Heart left ventricle (tissue), 16 donors: ENCODE measurements at places on chromosomes 6 and 20. TPM values are rescaled to one million over a fixed set of nuclear protein-coding genes. Genes with fewer than 3 reads are reported as not detected.

- no peak overlapping the region for H3K4me3 ChIP-seq
- no peaks in the 10 kb centered on the region for H3K36me3 ChIP-seq
- H3K4me1 ChIP-seq, result no peaks in the 10 kb centered on the region
- peaks cover 8% of the 10 kb centered on the region for H3K27me3 ChIP-seq
- no peak for DNase-seq
- no peak overlapping the region for H3K27ac ChIP-seq
Observed at GRCh38 chr20:40698281-40698680, 9.2 kb upstream of the MAFB start.

GRCh38 chr6:346386-347030, 45.0 kb upstream of the IRF4 start:
- H3K27ac ChIP-seq, result no peak overlapping the region
- peaks cover 27% of the 10 kb centered on the region for H3K4me1 ChIP-seq
- H3K4me3 ChIP-seq, result no peak overlapping the region
- peaks cover 44% of the 10 kb centered on the region for H3K36me3 ChIP-seq

DNA sequence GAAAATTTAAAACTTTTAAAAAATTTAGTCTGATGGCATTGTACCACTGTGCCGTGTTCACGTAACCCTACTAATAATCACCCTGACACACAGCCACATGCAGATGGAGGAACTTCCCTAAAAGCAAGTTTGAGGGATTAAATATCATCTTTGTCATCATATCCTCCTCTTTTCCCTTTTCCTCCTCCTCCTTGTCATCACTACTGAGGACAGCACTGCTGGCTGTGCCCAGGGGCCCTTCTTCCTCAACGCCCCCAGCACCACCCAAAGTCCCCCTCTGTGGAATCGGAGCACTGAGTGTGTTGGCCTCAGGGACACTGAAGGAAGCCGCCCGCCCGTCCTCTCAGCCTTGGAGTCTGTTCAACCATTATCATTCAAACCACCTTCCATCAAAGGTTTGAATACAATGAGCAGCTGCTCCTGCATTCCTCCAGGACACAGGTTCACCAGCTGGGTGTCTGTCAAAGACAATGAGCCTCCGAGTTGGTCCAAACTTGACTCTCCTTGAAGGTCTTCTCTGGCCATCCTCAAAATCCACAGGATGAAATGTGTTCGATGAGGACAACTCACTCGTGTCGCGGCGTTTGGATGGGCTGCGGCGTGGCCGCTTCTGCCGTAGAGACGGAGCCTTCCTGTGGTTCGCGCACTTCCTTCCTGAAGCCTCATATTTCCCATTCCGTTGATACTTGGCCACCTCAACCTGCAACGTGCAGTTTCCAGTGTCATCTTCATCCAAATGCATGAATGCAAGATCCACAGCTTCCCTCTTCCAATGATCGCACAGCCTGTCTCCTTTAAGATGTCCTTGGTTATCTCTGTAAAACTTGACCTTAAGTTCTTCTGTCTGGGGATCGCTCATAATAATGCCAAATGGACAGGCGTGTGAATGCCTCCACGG, 23.3 kb downstream of the NQO2 start:
- no peak for DNase-seq
- peak overlapping the region; percentile 85 for H3K27ac ChIP-seq
- peak overlapping the region; percentile 46 for H3K4me3 ChIP-seq

Gene RAET1E
- 0.46 TPM for polyA plus RNA-seq

DNA sequence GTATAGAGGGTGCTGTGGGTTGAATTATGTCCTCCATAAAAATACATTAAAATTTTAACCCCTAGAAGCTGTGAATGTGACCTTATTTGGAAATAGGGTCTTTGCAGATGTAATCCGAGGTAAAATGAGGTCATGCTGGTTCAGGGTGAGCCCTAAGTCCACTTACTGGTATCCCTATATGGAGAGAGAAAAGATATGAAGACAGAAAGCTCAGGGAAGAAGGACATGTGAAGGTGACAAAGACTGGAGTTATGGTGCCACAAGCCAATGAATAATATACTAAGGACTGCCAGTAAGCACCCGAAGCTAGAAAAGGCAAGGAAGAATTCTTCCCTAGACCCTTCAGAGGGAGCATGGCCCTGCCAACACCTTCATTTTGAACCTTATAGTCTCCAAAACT, 50.2 kb downstream of the PLN start:
- DNase-seq, result no peak
- no peak overlapping the region for H3K4me3 ChIP-seq

DNA sequence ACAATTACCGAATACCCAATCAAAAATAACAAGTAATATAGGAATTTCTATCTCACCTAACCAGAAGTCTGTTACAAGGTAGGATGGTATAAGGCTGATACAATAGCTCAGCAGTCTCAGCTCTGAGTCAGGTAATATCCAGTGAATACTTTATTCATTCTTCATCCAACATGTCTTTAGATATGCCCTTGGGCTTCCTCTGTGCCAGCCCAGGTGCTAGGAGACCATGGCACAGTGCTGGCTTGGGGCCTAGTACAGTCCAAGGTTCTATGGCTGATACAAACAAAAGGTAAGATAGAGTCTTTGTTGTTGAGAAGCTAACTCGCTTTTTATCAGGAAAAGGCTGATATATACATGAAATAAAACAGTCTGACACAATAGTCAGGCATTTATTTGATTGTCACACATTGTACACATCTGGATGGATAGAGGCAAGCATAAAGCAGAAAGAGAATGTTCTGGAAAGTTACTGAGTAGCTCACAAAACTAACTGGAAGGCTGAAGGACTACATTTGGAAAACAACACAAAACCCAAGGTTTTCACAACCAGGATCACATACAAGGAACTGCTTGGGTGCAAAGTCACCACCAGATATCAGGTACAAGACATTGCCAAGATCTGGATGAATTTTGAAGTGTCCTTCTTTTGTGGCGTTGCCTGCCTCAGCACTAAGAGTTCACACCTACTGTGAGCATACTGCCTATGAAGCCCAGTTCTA, 110.4 kb upstream of the SCAF8 start:
- no peak overlapping the region for H3K4me3 ChIP-seq
- DNase-seq, result no peak
- H3K27me3 ChIP-seq, result no peaks in the 10 kb centered on the region
- H3K4me1 ChIP-seq, result peaks cover 3% of the 10 kb centered on the region
- H3K36me3 ChIP-seq, result no peaks in the 10 kb centered on the region

GRCh38 chr6:117118490-117118889, 146.9 kb upstream of the VGLL2 start:
- no peaks in the 10 kb centered on the region for H3K27me3 ChIP-seq
- no peak overlapping the region for H3K4me3 ChIP-seq
- DNase-seq, result no peak
- H3K4me1 ChIP-seq, result no peaks in the 10 kb centered on the region
- H3K27ac ChIP-seq, result no peak overlapping the region
- no peaks in the 10 kb centered on the region for H3K36me3 ChIP-seq
